Dorsolateral prefrontal cortex (tissue), 122 donors: ENCODE measurements at places on chromosomes 13 and 19. TPM values are rescaled to one million over a fixed set of nuclear protein-coding genes. Genes with fewer than 3 reads are reported as not detected.

Gene BIVM
- total RNA-seq: 31.3 TPM

Gene ZNF541
- 1.5 TPM for total RNA-seq

Gene IGFL2
- total RNA-seq: 1.6 TPM

Gene CEACAM5
- total RNA-seq: not detected

Gene HNRNPA1L2
- 11.9 TPM for total RNA-seq

Gene TYROBP
- total RNA-seq: 19.9 TPM

Gene FOXO1
- 15.2 TPM for total RNA-seq

Gene BRME1
- 4.4 TPM for total RNA-seq

Gene CNMD
- 1.3 TPM for total RNA-seq

Gene KCNC3
- total RNA-seq: 62.5 TPM

Gene ERICH6B
- total RNA-seq: not detected

Gene APOC1
- total RNA-seq: 18.3 TPM

Gene ADGRE2
- total RNA-seq: 3.2 TPM

Gene ZNF91
- 112 TPM for total RNA-seq

Gene ATXN8OS
- total RNA-seq: not detected

Gene ZNF93
- 5.2 TPM for total RNA-seq

Gene CYP2A6
- not detected for total RNA-seq

Gene LRP3
- 70.3 TPM for total RNA-seq

Gene GPR18
- total RNA-seq: not detected

Gene ARHGAP33
- 84.0 TPM for total RNA-seq

Gene FUT2
- 0.49 TPM for total RNA-seq

Gene ZNF780B
- total RNA-seq: 52.0 TPM

Gene TSHZ3
- 26.4 TPM for total RNA-seq

Gene LGALS14
- not detected for total RNA-seq

Gene SOX1
- 4.2 TPM for total RNA-seq

Gene CASP14
- not detected for total RNA-seq

Gene CPB2
- not detected for total RNA-seq

Gene CYP4F12
- 0.63 TPM for total RNA-seq

Gene ZNF429
- 36.1 TPM for total RNA-seq

Gene PSG5
- not detected for total RNA-seq

Gene SERP2
- 54.0 TPM for total RNA-seq

Gene GYS1
- 43.8 TPM for total RNA-seq

Gene BCAM
- 31.6 TPM for total RNA-seq

Gene IGFL1
- total RNA-seq: not detected

Gene NOTCH3
- 16.8 TPM for total RNA-seq

Gene RINL
- total RNA-seq: 9.7 TPM
